Activated CD4-positive, CD25-positive, alpha-beta regulatory T cell (primary cell): ENCODE measurements at places on chromosomes 5 and 9.

GRCh38 chr5:141489841-141490240 lies 960 bp downstream of the PCDHGC5 start:
- no peak for DNase-seq

DNA sequence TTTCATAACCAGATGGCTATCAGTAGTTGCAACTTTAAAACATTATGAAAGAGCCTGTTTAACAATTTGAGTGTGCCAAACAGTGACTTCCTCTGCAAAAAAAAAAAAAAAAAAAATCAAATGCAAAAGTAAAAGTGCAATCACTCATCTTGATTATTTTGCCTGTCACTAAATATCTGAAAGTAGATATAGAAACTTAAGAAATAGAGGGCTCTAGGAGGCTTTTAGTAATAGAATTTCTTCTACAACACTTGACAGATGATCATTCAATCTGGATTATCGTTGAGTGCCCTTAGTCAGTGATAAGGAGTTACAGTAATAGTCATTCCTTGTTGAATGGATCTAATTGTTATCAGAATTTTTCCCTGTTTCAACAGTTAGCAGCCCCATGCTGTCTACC lies 101.8 kb downstream of the CETN3 start:
- no peak for DNase-seq

- no peak for DNase-seq
These were observed 100.1 kb upstream of the MRPS30 start for GRCh38 chr5:44708602-44709001.

GRCh38 chr9:130446101-130446861 lies 1.5 kb downstream of the ASS1 start:
- DNase-seq = no peak

DNA sequence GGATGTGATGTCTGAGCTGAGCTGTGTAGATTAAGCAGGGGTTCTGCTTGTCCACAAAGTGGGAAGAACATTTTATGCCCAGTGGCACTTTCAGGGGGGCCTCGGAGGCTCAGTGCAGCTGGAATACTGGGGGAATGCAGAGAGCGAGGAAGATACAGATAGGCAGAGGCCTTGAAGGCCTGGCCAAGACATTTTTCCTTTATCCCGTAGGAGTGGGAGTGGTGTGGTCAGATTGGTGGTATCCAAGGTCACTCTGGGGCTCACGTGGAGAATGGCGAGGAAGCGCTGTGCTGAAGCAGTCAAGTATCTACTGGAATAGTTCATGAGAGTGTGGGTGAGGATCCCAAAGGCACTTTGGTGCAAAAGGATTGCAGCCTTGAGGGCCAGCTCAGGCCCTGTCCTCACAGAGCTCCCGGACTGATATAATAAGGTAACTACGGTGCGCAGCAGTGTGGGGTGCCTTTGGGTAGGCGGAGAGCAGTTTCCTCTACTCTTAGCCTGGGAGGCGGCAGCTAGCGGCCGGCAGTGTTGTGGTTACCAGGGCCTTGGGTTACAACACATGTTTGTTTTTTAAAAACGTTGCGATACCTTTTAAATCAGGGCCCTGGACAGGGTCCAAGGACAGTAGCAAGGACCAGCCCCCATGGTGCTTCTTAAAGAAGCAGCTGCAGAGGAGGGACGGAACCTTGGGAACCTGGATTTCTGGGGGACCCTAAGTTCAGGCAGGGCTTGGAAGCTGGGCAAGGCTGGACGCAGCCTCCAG lies 10.8 kb upstream of the CCDC69 start:
- no peak for DNase-seq

- DNase-seq = no peak
These were observed 107.4 kb downstream of the TMEM174 start for GRCh38 chr5:73280386-73280785.

- DNase-seq = no peak
These were observed 47.8 kb downstream of the LOX start for GRCh38 chr5:122030251-122030650.

DNA sequence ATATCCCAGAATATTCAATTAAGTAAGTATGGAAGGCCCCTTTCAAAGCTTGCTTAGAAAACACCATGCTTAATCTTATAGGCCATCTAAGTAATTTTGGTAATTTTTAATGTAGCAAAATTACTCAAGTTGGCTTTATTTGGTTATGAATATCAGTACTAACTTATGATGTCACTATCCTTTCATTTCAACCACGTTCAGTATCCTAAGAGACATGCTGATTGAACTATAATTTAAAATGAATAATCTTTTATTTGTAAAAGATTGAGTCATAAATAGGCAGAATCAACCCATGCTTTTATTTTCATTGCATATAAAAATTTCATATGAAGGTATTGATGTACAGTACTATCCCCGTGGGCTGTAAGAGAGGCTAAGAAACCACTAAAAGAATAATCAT lies 386.9 kb downstream of the RAB3C start:
- DNase-seq = no peak

DNA sequence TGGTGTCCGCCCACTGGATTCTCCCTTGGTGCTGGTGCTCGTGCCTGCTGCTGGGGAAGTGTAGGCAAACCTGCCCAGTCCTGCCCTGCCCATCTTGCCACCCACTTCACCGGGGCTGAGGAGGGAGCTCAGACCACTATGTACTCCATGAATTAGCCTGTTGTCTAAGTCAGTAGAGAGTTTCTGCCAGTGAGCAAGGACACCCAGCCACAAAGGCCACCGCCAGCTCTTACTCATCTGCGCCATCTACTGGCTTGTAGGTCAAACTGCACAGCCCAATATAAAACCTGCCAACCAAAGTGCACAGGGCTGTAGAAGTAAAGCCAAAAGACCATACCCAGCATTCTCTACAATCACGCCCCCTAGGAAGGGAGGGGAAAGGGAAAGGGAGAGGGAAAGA lies 102.3 kb downstream of the GLIS3 start:
- no peak for DNase-seq

GRCh38 chr9:108809269-108809668 lies 46.5 kb downstream of the ACTL7B start:
- DNase-seq = no peak

- no peak for DNase-seq
These were observed 72.7 kb upstream of the FCN2 start for GRCh38 chr9:134807716-134808446.

GRCh38 chr5:115267617-115268016 lies 4.9 kb upstream of the PGGT1B start:
- DNase-seq = no peak

- DNase-seq = no peak
These were observed 684 bp downstream of the TOR1B start for GRCh38 chr9:129803676-129804060.

DNA sequence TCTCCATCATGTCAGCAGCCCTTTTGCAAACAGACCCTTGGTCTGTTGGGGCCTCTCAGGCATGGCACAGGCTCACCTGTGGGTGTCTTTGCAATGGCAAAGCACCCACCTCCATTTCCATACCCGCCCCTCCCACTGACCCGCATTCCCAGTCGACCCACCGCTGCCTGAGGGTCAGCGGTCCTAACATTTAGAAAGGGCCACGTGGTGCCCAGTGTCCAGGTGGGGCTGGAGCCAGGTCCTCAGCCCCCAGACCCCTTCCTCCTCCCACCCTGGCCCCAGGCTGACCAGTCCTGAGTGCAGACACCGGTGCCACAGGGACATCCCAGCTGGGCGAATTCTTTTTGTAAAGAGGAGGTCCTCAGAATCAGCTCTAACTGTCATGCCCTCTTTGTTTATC lies 43.3 kb upstream of the CEP72 start:
- DNase-seq = no peak

- DNase-seq = no peak
These were observed 94.1 kb upstream of the PAPPA start for GRCh38 chr9:116059466-116059865.

DNA sequence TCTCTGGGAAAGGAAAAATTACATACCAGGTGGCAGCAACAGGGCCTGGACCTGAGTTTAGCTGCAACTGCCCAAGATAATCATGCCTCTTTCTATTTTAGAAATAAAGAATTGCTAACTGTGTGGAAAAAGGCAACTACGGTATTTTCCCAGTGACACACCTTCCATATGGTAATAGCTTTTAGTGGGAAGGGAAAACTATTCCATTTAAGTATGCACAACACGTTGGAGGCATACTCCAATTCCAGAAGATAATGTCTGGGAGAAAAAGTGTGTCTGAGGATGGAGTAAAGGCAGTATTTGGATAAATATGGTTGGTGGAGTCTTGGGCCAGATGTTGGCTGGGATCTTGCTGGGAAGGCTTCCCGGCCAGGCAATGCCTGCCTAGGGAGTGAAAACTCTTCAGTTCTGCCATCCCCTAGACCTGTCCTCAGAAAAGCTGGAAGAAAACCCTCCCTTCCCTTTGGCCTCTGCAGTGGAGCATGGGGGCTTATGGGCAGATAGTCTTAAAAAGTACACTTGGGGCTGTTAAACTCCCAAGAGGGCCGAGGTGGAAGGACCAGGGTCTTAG lies 40.6 kb downstream of the SH3PXD2B start:
- DNase-seq = no peak

DNA sequence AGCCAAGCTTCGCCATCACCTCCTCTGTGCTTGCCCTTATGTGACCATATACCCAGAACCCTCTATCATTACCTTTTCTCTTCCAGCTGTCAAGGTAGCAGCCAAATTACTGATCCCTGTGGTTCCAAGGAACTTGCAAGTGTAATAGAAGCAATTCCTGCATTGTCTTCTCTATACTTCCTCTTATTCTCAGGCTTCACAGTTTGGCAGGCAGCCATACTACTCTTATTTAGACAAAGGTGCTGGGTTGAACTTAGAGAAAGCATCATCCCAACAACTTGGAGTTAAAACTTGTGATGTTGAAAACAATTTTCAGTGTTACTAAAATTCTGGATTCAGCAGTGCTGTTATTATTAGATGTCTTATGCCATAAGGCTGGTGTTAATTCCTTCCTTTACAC lies 93.2 kb downstream of the NLN start:
- no peak for DNase-seq

- DNase-seq = no peak
These were observed 47.5 kb downstream of the SLC22A5 start for GRCh38 chr5:132417010-132417439.

DNA sequence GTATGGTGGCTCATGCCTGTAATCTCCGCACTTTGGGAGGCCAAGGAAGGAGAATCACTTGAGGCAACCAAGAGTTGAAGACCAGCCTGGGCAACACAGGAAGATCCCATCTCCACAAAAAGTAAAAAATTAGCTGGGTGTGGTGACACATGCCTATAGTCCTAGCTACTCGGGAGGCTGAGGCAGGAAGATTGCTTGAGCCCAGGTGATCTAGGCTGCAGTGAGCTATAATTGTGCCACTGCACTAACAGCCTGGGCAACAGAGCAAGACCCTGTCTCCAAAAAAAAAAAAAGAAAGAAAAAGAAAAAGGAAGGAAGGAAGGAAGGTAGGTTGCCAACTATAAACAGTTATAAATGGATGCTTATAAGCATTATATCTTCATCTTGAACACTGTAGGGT lies 51.0 kb downstream of the RFX3 start:
- DNase-seq = no peak

GRCh38 chr5:431001-431710 lies 11.8 kb upstream of the EXOC3 start:
- peak; percentile 15 for DNase-seq

DNA sequence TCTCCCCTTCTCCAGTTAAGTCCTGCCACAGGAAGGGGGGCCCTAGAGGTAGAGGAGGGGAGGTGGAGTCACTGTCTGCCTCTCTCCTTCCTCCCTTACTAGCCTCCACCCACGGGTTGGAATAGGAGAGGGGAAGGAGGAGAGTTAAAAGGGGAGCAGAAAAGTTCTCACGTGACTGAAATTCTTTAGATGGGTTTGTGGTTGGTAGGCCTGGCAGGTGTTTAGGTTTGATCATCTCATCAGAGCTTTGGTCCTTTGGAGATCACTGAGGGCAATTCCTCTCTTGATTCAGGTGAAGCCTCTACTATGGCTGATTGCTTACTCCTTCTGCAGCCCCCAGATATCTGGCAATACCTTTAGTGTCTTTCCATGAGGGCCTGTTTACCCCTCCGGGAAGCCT lies 24.9 kb upstream of the C5orf63 start:
- no peak for DNase-seq

DNA sequence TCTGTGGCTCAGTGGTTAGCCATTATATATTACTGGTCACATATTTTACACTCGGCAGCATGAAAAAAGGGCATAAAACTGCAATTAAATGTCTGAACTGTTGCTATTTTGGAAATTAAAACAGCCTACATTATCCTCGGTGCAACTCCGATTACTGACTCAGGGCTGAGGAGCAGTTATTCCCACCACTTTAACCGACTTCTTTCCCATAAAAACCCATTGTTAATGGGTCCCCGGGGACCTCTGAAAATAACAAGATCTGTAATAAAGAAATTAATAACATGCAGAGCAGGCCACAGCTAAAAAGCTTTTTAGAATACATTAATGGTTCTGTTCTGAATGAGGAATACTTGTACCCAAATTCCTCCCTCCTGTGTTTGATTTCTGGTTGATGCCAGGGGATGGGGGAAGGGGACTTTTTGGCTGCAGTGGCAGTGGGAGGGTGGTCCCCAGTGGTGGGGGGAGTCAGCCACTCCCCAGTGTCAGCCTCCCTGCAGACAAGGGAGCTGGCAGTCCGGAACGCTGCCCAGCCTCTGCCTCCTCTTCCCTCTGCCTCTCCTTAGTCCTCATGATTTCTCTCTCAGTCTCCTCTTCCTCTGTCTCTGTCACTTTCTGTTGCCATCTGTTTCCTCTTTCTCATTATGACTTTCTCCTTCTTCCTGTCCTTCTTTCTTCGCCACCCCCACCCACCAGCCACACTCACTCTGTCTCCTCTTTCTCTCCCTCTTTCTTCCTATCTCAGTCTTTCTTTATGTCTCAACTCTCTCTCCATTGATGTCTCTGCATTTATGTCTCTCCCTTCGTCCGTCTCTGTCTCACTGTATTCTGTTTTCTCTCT lies 59.0 kb upstream of the ZBTB43 start:
- DNase-seq = no peak

GRCh38 chr9:128208946-128209669 lies 5.9 kb downstream of the DNM1 start:
- no peak for DNase-seq

DNA sequence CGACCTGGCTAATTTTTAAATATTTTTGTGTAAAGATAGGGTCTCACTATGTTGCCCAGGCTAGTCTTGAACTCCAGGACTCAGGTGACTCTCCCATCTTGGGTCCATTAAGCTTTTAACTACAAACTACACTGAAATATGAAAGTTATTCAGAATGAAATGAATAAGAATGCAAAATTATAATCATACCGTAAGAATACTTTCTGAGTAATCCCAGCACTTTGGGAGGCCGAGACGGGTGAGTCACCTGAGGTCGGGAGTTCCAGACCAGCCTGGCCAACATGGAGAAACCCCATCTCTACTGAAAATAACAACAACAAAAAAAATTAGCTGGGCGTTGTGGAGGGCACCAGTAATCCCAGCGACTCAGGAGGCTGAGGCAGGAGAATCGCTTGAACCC lies 1.1 kb upstream of the ORM1 start:
- no peak for DNase-seq

DNA sequence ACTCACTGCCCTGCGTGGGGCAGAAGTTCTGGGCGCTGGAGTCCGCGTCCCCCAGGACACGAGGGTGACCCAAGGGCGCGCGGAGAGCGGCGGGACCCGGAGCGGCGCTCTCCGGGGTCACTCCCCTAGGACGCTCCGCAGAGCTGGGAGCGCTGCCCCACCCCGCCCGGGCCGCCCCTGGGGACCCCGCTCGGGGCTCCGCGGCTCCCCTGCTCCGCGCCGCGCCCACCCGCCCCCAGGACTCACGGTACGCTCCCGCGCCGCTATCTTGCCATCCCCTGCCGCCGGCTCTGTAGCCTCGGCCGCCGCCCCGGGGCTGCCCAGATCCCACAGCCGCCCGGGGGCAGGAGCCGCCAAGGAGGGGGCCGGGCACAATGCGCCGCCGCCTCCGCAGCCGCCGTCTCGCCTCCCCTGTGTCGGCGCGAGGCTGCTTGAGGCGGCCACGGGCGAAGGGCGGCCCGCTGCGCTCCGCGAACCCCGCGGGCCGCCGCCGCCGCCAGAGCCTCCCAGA lies 303 bp downstream of the LIFR start:
- no peak for DNase-seq
